SK-N-MC (cell line): ENCODE measurements at places on chromosomes 3 and 15.

DNA sequence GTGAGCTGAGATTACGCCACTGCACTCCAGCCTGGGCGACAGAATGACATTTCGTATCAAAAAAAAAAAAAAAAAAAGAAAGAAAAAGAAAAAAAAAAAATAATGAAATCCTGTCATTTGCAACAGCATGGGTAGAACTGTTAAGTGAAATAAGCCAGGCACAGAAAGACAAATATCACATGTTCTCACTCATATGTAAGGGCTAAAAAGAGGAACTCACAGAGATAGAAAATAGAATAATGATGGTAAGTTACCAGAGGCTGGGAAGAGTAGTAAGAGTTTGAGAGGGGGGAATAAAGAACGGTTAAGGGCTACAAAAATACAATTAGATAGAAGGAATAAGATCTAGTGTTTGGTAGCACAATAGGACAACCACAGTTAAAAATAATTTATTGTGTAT, 19.7 kb downstream of the DENND6A start:
- DNase-seq, result no peak

GRCh38 chr15:37086521-37086920, 13.8 kb downstream of the MEIS2 start:
- no peak for DNase-seq

- DNase-seq, result no peak
Observed at GRCh38 chr3:17967953-17968607, 225.6 kb upstream of the TBC1D5 start.

DNA sequence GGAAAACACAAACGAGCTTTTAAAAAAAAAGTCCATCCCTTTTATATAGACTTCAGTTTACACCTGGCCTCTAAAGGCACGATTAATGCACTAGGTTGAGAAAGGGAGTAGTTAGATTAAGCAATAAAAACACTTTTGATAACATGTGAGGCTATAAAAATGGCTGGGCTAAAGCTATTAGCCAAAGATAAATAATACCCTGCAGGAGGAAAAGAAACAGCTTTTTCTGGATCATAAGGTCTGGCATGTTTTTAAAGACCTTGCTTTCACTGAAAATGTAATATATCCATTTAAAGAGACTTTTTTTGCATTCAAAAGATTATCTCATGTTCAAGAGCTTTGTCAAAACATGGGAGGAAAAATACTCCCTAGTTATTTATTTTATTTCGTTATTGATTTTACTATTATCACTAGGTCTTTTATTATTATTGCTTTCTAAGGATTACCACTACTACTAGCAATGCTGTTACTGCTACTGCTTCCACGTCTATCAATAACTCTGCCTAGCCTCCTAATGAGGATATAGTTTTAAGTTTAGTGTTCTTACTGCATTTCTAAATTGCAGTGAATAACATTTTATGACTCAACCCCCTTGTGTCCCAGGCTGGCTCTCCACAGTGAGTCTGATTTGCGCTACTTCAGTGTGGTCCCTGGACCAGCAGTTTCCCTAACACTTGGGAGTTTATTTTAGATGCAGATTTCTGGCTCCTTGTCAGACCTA, 93.4 kb downstream of the THRB start:
- DNase-seq, result no peak

DNA sequence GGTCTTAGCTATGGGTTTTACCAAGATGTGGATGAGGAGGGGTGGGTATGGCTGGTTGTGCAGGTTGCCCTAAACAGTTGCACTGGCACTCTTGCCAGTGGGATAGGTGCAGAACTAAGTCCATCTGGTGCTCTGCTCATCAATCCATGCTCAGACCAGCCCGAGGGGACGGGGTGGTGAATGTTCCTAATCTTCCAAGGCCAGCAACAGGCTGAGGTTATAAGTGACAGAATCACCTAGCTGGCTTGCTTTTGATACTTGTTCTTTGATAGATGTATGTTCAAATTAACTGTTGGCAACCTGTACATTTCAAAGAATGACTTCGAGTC, 53.5 kb upstream of the CCR2 start:
- no peak for DNase-seq

GRCh38 chr15:81111018-81111417, 23.1 kb upstream of the CFAP161 start:
- DNase-seq, result no peak

GRCh38 chr3:24460974-24461373, 33.7 kb downstream of the THRB start:
- DNase-seq, result no peak

DNA sequence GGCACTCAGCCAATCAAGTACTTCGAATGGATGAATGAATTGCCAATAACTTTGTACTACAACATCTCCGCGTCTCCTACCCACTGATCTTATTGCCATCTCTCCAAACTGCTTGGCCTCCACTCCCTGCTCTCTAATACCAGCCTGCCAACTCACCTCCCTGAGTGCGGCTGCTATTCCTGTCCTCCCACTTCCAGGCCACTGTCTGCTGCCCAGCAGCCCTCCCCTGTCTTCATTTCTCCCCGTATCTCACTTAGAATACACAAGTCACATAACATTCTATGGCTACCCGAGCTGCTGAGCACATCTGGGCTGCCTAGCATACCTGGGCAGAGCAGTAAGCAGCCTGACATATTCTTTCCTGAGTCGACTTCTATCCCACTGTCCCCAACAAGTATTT, 149.9 kb upstream of the LRTM1 start:
- DNase-seq, result no peak

GRCh38 chr15:71440489-71441110, 325.3 kb downstream of the THSD4 start:
- DNase-seq, result peak; percentile 61

DNA sequence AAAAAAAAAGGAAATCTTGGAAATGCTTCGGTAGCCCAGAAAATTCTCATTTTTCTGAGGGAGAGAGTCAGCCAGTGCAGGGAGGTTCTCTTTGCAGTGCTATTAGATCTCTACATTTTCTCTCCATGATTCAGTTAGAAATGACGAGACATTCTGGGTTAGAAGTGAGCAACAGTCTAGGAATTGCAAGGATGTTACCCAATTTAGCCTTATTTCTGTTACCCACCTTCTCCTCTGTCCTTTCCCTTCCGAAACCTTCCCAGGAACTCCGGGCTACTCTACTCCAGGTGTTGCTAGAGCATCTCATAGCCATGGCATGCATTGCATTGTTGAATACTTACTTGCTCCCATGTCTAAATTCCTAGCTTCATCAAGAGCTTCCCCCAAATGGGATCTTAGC, 106.8 kb downstream of the EDEM1 start:
- no peak for DNase-seq

DNA sequence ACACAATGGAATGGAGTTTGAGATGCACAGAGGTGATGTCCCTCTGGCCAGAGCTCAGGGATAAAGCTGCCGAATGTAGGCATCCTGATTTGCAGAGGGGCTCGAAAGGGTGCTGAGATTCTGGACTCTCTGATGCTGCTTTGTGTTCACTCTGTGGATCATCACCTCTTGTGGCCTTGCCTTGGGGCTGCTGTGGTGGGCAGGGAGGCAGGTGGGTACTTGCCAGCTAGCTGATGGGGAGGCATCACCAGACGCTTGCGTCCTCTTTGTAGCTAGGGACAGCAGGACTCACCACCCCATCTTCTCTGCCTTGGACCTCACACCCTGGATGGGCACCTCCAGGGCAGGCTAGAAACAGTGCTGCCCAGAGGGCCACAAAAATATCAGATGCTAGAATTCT, 14.6 kb upstream of the RASGRF1 start:
- DNase-seq, result no peak

- DNase-seq, result no peak
Observed at GRCh38 chr3:59937201-59937600, 887.4 kb upstream of the CFAP20DC start.

DNA sequence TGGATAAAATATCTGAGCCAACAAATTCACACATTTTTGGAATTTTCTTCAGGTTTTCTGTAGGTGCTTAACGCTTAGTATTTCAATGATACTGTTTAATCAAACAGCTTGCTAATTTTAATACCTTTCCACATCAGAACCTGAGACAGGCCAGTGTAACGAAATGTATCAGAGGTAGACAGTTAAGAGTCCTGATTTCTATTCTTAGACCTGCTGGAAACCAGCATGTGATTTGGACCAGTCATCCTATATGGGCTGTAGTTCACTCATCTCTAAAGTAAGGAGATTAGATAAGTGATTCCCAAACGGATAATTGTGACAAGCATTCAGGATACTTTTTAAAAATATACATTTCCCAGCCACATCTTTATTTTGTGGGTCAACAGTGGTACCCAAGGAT, 18.4 kb downstream of the ARL6IP5 start:
- no peak for DNase-seq

DNA sequence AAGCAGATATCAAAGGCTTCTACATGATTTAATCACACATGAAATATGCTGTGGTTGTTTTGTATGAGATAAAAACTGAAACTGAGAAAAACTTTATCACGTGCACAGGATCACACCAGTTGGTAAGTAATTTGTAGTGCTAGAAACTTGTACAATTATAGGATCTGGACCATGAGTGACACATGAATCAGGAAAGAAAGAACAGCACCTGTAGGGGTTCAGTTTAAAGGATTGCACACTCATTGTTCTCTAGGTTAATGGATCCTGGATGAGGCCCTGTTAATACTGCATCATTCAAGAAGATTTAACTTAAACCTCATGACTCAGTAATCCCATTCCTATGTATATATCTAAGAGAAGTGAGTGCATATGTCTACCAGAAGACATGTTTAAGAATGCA, 87.9 kb downstream of the STT3B start:
- DNase-seq, result no peak

GRCh38 chr15:99508852-99509251, 56.9 kb upstream of the MEF2A start:
- no peak for DNase-seq

- DNase-seq, result no peak
Observed at GRCh38 chr3:4552811-4553210, 59.7 kb downstream of the ITPR1 start.

DNA sequence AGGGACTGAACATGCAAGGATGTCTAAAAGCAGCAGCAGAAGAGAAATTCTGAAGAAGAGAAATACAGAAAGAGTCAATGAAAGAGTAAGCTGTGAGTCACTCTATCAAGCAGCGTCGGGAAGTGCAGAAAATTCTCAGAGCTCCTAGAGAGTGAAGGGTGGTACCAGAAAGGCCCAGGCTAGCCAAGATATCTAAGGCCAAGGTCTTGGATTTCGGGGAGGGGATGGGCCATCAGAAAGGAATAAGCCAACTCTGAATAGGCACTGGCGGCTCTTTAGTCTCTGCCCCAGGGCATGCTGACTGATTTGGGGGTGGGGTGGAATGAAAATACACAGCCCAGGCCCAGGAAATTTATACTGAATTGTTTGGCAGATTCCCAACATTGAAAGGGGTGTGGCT, 70.8 kb downstream of the GPR156 start:
- DNase-seq, result peak; percentile 32

- DNase-seq, result no peak
Observed at GRCh38 chr3:48202632-48203031, 14.4 kb upstream of the CDC25A start.

DNA sequence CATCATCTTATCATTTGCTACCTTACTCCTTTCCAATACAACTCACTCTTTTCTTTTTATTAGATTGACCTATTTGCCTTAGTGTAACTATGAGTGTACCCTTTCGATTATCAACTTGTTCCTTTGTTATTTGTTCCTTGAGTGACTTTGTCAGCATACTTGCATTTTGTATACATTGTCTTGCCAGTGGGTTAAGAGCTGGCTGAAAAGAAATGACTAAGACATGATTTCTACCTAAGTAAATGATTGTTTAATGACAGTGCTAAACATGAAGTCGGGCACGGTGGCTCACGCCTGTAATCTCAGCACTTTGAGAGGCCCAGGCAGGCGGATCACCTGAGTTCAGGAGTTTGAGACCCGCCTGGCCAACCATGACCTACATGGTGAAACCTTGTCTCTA, 1042.3 kb downstream of the TBL1XR1 start:
- no peak for DNase-seq

GRCh38 chr3:48245136-48245535, 4.2 kb downstream of the ZNF589 start:
- no peak for DNase-seq

DNA sequence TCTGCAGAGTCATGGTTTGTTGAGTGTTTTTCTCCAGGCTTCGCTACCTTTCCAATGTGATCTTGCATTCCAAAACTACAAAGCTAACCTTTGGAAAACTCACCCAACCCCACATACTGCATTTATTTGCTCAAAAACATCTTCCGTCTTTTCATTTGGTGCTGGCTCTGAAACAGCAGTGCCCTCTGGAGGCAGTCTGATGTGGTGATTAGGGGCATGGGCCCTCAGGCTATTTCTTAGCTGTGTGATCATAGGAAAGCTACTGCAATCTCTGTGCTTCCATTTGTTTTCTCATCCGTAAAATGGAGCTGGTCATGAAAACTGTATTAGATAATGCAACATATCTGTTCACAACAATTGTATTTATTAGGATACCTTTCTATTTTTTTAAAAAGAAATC, 47.0 kb downstream of the MTHFS start:
- DNase-seq, result peak; percentile 37

GRCh38 chr3:27907929-27908328, 185.8 kb upstream of the EOMES start:
- no peak for DNase-seq

GRCh38 chr3:170007031-170007663, 30.6 kb upstream of the GPR160 start:
- no peak for DNase-seq

GRCh38 chr15:47095833-47096232, 621.5 kb upstream of the SEMA6D start:
- no peak for DNase-seq

DNA sequence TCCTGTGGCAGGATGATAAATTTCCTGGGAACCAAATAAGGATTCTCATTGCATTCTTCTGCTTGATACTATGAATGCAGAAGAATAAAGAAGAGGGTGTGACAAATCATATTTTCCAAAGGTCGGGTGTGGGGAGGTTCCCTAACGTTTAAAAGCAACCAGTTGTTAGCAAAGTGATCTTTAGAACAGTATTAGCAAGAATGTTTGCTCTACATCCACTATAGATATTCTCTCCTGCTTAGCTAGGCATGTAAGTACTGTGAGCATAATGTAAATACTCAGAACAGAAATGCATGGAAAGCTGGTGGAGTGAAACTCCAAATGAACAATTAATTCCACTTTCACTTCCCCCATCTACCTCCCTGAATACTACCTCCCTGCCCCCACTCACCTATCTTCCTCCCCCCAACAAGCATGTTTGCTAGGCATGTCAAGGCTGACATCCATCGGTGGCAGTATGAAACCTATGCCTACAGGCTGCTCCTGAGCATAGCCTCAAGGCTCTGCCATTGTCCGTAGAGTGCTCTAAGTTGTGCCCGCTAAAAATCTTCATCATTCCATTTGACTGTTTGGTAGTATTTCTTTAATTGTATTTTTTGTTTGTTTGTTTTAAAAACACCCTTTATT, 329.7 kb downstream of the TIGIT start:
- DNase-seq, result no peak

DNA sequence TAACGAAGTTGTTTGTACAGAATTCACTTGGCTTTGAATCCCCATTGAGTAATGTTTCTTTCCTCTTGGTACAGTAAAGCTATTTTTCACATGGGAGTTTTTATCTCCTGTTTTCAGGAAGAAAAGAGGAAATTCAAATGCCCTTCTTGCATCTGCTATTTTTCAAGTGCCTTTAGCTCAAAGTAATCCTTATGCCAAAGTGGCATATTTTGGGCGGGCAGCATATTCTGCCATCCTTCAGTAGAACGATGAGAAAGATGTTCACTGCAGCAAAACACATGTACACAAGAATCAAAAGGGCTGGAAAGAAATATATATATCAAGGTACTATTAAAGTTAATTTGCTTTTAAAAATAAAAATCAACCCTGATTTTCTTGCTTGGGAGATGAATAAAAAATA, 5.3 kb upstream of the NSMCE3 start:
- no peak for DNase-seq
